ENCODE measurements at places on chromosomes 16 and 17.

GRCh38 chr16:86484240-86484639 is 26.1 kb upstream of the FOXF1 start:
- DNase-seq = no peak

DNA sequence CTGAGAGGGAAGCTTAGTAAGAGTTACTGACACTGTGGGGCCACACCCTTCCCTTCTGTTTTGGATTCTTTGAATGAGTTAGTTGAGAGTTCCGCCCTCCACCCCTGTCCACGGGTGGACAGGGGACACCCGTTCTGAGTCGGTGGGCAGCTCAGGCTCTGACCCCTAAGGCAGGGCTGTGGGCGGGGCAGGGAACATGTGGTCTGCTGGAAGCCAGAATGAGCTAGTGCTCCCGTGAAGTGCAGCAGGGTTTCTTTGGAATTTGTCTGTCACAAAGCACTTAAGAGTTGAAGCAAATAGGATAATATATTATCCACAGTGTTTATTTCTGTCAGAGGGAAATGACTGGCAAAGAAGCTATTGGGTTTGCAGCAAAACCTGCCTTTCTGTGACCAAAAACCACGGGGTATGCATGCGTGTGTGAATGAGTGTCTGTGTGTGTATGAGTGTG is 90.1 kb downstream of the CLEC16A start:
- DNase-seq = no peak

GRCh38 chr17:55533608-55534007 is 22.4 kb upstream of the SMIM36 start:
- no peak for DNase-seq

- no peak for DNase-seq
Measured at GRCh38 chr17:43759836-43760235, 1.2 kb upstream of the SOST start.

DNA sequence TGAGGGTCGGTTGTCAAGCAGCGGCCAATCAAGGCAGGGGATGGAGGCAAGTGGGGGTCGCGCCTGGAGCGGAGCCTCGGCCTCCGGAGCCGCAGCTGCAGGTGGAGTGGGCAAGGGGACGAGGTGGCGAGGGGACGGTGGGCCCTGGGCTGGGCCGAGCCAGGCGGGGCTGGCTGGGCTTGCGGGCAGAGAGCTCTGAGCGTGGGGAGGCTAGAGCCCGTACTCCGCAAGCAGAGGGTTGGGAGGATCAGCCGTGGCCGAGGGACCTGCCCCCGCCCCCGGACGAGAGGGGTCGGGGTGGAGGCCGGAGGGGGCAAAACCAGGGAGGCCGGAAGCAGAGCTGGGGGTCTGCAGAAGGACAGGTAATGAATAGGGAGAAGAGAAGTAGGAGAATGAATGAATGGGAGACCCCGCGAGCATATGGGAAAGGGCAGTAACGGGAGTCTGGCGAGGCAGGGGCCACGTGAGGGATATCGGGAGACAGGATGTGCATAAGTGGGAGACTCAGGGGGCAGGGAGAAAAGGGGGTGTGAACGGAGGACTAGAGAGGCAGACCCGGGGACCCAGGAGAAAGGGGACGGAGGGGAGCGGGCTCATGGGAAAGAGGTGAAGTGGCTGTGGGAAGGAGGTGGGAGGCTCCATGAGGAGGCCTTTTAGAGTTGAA is at the start of gene KATNB1:
TSS of gene KATNB1 (plus strand) at position 16 of the 664 bp plus-strand sequence. CDS start 1,474 bp downstream, outside the sequence.
- DNase-seq = no peak

GRCh38 chr16:65816556-65816955 is 549.9 kb upstream of the CDH5 start:
- no peak for DNase-seq
